Epithelial cell of proximal tubule (primary cell): ENCODE measurements at places on chromosomes 7 and 10. TPM values are rescaled to one million over a fixed set of nuclear protein-coding genes. Genes with fewer than 3 reads are reported as not detected.

CFAP46 gene
- total RNA-seq: 1.1 and 2.2 TPM in 2 replicates

GRCh38 chr10:50332108-50332842, 81.0 kb upstream of the ASAH2 start:
- DNase-seq: no peak

- DNase-seq: no peak
Measured at GRCh38 chr7:130387306-130387627, 7.0 kb downstream of the CPA1 start.

DNA sequence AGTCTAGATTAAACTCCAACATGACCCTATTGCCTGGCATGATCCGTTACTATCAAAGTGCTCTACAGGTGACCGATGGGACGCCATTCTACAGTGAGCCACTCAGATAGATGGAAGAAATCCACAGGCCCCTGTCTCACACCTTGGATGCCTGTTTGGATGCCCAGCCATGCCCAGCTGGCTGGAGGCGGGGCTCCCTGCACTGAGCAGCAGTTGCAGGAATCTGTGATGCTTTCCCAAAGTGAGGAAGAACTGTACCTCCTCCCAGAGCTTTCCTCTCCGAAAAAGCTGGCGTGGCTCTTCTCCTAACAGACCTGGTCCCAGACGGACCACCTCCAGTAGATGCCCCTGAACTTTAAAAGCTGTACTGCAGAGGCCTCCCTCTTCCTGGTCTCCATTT, 253.3 kb downstream of the ELMO1 start:
- DNase-seq: no peak

DNA sequence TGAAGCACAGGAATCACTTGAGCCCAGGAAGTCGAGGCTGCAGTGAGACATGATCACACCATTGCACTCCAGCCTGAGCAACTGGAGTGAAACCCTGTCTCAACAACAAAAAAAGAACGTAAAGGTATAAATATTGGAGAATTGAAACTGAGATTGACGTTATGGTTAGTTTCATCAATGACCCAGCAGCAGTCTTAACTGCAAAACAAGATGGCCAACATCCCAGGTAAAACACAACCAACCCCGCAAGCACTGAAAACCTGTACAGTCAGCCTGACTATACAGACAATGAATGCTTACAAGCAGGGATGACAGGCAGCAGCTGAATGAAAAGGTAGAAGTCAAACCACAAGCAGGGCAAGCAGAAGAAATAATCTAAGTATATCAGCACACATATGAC, 34.7 kb downstream of the WAPL start:
- no peak for DNase-seq

DNA sequence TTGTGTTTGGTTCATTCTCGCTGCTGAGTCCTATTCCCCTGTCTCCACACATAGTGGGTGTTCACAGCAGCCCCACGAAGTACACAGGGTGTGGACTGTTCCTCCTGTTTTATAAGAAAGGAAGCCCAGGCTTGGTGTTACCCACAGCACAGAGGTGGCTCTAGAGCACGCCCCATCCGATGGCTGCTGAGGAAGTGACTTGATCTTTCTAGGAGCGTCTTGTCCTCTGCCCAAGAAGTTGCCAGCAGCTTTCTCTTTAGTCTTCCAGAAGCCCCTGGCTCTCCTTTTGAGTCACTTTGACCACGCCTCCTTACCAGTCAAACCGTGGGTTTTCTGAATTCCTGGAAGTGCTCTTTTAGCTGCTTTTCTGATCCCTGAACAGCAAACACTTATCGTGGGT, 94.0 kb downstream of the GRK5 start:
- DNase-seq: no peak

DNA sequence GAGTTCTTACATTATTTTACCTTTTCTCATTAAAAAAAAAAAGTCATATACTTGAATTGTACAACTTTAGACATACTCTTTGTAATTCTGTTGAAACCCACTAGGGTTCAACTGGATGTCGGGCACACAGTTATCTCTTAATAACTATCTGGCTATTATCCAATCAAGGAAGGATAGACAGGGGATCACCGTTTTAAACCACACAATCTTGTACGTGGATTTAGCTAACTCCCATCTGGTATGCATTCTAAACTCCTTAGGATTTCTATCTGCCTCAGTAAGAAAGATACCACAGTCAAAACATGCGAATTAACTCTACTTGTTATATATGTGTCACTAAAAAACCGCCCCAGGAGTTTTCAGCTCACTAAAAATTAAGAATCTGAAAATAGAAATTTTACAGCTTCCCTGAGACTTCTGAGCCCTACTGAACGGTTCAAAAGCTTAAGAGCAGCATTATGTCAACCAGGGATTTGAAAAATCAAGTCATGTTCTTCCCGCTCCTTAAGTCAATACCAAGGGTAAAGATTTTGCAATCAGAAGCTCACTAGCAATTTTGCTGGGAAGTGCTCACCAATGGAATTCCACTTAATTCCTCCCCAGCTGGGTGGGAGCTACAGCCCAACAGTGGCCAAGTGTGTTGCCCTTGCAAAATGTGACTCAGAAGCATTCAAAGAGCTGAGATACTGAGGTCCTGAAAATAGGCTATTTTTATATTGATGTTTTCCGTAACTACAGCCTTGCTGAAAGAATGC, 267.0 kb downstream of the FRMD4A start:
- no peak for DNase-seq

DNA sequence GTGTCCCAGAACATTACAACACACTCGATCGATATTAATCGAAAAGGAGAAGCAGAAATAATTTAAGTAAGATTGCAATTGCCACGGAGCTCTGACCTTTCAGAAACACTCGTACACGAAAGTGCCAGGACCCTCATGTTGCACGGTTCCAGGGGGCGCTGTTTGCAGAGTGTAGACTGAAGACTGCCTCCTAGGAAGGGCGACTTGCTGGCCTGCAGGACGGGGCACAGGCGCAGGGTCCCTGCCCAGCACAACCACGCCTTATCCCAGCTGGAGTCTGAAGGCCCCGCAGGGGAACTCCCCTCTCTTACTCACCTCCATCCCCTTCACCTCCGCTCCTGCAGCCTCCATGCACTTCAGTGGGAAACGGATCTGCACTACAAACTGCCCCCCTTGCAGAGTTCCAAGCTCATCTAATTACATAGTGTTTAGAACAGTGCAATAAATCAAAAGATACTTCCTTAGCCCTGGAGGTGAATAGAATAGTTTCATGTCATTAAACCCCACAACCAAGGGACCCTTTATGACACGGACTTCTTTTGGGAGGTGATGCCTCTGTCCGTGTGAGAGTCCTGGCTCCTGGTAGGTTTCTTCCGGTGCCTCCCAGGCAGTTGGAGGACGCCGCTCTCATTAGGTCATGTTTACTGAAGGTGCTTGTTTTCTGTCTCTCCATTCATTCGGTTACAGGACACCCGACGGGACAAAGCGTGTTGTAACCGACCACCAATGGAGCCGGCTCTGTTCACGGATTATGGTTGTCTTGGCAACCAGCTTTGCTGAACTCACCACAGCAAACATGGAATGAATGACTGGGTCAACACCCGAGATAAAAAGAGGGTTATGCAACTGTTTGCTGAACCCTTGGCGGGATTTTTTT, 262.2 kb downstream of the BAMBI start:
- DNase-seq: no peak

GRCh38 chr10:102090772-102091171, 25.6 kb downstream of the HPS6 start:
- no peak for DNase-seq

RAPGEF5 gene
- total RNA-seq: 2.3 and 8.3 TPM in 2 replicates
